ENCODE measurements at places on chromosomes 6 and 20.

- DNase-seq = no peak
Observed at GRCh38 chr6:33433544-33434191, 13.8 kb downstream of the SYNGAP1 start.

- DNase-seq = no peak
Observed at GRCh38 chr6:101545191-101545590, 151.7 kb downstream of the GRIK2 start.

DNA sequence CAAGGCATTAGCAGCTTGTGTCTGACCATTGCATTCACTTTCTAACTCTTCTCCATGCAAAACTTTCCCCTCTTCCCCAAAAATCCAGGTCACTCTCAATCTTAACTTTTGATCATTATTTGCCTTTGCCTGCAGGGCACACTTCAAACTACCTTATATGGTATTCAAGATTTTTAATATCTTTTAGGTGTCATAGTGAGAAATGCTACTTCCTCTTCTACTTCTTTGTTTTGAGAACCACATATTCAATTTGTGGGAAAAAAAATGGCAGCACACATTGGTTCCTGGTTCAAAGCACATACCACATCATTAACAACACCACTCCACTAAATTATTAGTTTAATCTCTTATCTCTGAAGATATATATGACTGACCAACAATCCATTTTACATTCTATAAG, 1267.0 kb upstream of the CITED2 start:
- DNase-seq = no peak

- no peak for DNase-seq
Observed at GRCh38 chr6:40148882-40149573, 214.8 kb upstream of the MOCS1 start.

- no peak for DNase-seq
Observed at GRCh38 chr6:111764238-111765175, 108.7 kb downstream of the FYN start.

GRCh38 chr20:49928411-49929141, 7.6 kb upstream of the RNF114 start:
- peak; percentile 78 for DNase-seq

DNA sequence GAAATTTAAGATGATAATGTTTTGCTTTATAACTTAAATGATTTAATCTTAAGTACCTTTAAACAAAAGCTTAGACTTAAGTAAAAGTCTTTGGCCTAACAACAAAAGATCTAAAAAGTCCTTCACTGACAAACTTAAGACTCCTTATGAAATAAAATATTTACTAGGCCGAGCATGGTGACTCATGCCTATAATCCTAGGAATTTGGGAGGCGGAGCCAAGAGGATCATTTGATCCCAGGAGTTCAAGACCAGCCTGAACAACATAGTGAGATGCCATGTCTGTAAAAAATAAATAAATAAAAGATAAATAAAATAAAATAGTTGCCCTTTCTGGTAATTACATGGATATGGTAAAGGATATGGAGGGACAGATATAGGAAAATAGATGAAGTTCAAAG, 12.4 kb downstream of the KATNA1 start:
- no peak for DNase-seq

GRCh38 chr6:46491628-46492547, 639 bp upstream of the RCAN2 start:
- peak; percentile 63 for DNase-seq

DNA sequence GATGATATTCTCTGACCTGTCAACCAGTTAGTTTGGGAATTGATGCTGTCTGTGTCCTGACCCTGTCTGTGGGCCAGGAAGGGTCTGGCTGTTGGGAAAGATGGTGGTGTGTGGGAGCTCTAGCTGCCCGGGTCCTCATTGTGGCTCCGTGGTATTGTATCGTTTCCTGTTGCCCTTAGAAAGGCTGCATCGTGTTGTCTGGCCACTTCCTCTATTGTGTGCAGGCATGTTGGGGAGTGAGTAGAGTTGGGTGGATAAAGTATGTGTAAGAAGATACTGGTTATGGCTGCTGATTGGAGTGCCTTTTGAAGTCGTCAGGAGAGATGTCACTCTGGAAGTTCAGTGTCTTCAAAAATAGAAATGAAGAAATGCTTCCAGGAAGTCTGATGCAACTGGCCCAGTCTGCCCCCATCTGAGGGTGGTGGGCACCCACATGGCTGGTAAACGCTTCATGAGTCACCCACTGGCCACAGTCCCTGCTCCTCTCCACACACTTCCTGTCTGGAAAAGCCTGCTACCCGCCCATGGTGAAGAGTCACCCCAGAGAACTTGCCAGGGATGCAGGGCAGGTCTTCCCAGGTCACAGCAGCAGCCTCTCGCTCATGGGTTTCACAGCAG, 27.9 kb downstream of the PPARD start:
- peak; percentile 54 for DNase-seq

- DNase-seq = no peak
Observed at GRCh38 chr6:21603082-21603952, 9.8 kb downstream of the SOX4 start.

- DNase-seq = no peak
Observed at GRCh38 chr6:112113918-112114317, 26.5 kb downstream of the FAM229B start.
